Stimulated activated CD4-positive, alpha-beta T cell treated with anti-CD3 and anti-CD28 coated beads, Interleukin-1b, Interleukin-23, amount 100 ng/mL, for 4 hours (primary cell): ENCODE measurements at places on chromosomes 6 and 20.

GRCh38 chr6:139254196-139254595 lies 37.6 kb downstream of the TXLNB start:
- DNase-seq, result no peak

DNA sequence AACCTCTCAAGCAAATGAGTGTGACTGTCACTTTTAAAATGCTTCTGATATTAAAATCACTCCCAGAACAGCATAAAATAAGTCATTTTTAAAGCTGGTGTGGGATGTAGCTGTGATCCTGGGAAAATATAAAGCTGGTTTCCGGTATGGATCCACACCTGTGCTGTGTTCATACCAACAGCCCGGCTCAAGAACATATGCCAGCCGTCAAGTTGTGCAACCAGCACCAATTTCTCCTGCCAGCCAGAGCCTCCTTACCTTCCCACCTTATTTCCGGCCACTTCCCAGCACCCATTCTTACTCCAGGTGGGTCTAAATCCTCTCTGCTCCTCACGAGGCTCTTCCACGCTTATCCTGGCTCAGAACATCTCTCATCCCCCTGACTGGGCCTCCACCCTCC lies 50.9 kb upstream of the RPS6KA2 start:
- DNase-seq, result no peak

GRCh38 chr6:166578536-166579236 lies 7.8 kb downstream of the RAMACL start:
- no peak for DNase-seq

DNA sequence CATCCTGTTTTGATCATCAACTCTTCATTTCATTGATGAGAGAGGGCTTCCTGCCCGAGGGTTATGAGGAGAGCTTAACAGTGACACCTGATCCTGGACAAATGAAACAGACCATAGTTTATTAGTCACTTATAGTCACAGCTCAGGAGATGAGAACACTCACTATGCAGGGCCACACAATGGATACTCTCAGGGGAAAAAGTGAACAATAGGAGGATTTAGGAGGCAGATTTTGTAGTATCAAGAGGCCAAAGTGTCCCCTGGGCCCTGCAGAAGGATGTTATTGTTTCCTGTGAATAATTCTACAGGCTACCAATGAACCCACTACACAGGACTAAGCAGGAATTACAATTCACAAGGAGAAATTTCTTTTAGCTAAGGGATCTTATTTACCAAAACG lies 772.8 kb upstream of the MAN1A1 start:
- DNase-seq, result no peak
